Midbrain (tissue), 1 donor: ENCODE measurements at places on chromosomes 7 and 10.

GRCh38 chr10:11853468-11853867, 30.3 kb downstream of the PROSER2 start:
- no peak for DNase-seq

DNA sequence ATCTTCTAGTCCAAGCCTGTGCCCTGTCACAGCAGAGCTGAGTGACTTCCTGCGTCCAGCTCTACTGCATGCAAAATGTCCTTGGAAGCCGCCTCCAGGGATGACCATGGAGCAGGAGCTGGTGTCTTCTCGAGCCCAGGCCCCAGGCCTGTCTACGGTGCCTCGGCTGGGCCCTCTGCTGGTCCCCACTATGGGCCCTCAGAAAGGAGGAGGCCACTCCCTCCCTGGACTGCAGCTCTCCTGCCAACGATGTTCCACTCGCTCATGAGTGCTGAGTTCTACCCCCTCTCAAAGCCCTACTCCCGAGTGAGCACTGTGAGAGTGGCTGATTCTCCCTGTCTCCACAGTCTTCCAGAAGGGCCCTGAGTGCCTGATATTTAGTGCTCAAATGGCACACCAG, 504.9 kb downstream of the PTPRN2 start:
- no peak for DNase-seq

- no peak for DNase-seq
Measured at GRCh38 chr7:155794196-155794595, 18.1 kb downstream of the SHH start.

- no peak for DNase-seq
Measured at GRCh38 chr10:51285601-51286000, 211.3 kb downstream of the PRKG1 start.

DNA sequence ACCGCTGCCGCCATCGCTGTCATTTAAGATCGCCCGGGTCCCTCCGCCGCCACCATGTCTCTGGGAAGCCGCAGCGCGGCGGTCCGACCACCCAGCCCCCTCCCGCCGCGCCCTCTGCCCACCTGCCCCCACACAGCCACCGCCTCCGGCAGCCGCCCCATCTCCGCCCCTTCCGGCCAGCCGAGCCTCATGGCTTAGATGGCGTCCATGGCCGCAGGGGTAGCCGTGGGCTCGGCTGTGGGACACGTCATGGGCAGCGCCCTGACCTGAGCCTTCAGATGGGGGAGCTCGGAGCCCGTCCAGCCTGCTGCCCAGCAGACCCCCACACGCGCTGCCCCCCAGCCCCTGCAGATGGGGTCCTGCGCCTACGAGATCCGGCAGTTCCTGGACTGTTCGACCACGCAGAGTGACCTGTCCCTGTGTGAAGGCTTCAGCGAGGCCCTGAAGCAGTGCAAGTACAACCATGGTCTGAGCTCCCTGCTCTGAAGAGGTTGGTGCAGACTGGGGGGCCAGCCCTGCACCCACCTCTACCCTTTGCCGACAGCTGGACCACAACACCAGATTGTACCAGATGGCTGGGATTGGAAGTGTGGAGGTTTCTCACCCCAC, 38.0 kb upstream of the TARP start:
- peak; percentile 23 for DNase-seq

DNA sequence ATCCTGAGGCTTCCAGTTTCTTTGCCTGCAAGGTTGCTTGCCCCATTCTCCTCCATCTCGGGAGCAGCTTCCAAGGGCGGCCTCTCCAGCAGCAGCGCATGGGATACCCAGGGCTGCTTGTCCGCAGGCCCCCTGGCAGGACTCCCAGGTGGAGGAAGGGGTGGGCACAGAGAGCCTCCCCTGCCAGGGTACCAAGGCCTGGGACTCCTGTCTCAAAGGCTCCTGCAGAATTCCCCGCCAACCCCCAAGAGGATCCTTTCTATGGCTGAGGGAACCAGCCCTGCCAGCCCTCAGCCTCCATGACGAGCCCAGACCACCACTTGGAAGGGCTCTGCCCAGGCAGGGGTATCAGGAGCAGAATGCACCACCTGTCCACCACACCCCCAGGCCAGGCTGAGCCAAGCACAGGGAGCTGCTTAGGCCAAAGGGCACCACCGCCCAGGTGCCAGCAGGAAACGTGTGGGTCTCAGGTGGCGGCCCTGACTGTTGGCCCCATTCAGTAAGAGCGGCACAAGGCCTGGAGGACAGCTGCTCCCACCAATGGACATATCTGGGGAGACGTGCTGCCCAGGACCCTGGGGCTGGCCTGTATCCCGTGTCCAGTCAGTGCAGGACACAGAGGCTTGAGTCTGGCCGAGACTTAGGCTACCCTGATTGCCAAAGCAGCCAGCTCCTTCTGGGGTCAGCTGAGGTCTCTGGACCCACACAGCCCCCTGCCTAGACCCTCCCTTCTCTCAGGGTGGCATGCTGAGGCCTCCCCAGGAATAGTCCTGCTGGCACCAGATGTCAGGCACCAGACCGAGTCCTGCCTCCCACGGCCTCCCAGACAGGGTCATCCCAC, 33.8 kb upstream of the INPP5A start:
- no peak for DNase-seq

DNA sequence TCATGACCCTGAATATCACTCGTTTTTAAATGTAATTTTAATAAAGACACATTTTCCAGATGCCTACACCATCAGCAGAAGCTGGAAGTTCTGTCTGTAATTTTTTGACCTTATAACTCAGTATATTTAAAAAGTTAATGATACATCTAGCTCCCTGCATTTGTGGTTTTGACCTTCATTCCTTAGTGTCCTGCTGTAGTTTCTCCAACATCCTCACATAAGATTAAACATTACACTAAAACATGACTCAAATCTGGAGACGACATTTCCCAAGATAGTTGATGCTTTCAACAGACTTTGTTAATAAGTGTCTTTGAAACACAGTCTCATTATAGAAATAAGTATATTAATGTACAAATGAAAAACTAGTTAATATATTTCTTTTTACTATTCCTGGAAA, 363.1 kb downstream of the POM121L12 start:
- DNase-seq, result no peak

- DNase-seq, result no peak
Measured at GRCh38 chr10:32471232-32471631, 25.3 kb downstream of the CCDC7 start.

- DNase-seq, result no peak
Measured at GRCh38 chr10:133310399-133310755, 1.7 kb downstream of the ZNF511 start.

DNA sequence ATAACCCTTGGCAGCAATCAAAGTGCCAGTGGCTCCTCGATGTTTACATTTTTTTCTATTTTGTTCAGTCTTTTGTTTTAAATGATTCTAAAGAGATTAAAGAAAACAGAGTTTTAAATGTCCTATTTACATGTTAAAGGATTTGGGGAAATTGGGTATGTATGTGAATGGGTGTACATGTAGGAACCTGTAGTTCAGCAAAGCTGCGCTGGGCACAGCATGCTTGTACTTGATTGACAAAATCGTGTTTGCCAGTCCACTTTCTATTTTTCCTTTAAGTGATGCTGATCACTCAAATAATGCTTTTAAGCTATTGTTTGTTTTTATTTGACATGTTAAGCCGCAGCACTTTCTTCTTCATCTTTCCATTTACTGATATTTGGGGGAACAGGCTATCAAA, 40.9 kb downstream of the FHIP2A start:
- no peak for DNase-seq

- no peak for DNase-seq
Measured at GRCh38 chr7:143504215-143504936, 26.7 kb downstream of the TAS2R41 start.

GRCh38 chr10:79189853-79190435, 121.2 kb downstream of the ZMIZ1 start:
- DNase-seq, result no peak

DNA sequence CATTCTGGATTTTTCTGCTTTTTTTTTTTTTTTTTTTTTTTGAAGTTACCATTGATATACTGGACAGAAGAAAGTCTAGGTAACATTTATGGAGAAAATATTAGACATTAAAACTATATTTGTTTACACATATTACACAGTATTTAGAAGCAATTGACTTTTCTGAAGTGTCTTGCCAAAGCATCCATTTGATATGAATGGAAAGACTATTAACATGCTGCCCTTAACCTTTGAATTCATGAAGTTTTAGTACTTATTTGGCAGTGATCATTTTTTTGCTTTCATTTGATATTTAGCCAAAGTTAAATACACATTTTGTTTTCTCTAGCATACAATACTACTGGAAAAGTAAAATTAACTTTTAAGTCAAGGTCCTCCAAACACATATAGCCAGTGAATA, 210.0 kb downstream of the SEMA3A start:
- no peak for DNase-seq

DNA sequence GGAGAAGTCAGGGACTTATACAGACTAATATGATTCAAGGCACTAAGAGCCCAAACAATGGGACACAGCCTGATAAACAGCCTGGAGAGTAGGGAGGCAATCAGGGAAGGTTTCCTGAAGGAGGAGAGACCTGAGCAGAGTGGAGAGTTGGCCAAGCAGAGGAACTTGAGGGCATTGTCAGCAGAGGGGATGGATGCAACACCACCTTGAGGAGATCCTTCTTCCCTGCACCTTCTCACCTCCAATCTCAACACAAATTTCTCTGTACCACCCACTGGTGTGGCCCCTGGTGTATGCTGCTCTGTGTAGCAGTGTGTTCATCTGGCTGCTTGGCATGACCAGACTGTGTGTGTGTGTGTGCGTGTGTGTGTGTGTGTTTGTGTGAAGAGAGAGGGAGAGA, 146.2 kb downstream of the WDR11 start:
- DNase-seq, result no peak

GRCh38 chr7:84060760-84061261, 133.8 kb downstream of the SEMA3A start:
- no peak for DNase-seq

DNA sequence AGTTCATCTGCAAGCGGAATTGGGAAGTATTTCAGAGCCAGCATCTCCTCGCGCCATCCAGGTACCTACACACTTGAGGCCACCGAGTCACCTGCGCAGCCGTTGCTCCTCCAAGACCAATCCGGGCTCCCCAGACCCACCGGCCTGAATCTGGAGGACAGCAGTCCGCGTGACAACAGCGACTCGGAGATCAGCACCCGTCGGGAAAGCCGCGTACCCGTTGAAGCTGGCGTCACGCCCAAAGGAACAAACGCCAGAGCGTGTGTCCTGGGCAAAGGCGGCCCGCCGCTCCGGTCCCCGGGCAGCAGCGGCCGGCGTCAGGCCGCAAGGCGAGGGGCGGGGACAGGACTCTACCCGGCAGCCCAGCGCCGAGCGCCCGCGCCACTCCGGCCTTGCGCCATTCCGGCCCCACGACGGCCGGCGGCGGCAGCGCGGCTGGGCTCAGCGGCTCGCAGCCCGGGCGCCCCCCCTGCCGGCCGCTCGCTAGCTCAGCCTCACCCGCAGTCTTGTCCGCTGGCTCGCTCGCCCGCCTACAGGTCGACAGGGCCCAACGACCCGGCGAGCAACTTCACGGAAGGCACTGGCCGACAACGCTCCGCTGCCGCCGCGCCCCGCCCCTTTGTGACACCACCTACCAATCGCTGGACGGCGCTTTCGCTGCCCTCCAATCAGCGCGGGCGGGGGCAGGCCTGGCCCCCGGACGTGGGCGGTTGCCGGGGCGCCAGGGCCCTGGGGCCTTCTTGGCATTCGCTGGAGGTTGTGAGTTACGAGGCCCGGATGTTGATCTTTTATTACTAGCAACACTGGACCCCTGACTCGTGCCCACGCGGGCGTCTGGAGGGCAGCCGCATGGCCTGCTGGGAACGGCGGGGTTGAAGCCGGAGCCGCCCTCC, at the start of gene ZFAND4:
TSS of gene ZFAND4 (minus strand) at position 592 of the 893 bp plus-strand sequence. CDS start 9,047 bp downstream, outside the sequence.
- DNase-seq, result peak; percentile 95

DNA sequence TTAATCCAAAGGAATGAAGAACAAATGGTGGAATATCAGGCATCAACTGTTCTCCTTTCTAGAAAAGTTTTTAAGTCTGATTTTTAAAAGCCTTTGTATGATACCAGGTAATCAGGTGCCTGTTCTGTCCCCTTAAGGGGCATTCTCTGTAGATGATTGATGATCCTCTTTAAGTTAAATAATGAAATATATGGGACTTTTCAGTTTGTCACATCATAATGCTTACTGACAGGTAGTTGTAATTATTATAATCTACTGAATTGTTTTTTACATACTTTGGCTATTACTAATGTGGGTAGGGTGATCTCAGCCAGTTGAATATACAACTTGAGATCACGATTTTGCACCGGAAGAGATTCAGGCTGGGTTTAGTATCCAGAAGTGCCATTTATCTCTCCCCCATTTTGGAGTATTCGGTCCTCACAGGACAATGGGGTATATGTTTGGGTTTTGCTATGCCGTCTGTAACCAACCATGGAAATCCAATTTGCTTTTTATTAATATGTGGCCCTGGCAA, 330.2 kb downstream of the BICC1 start:
- DNase-seq, result no peak

DNA sequence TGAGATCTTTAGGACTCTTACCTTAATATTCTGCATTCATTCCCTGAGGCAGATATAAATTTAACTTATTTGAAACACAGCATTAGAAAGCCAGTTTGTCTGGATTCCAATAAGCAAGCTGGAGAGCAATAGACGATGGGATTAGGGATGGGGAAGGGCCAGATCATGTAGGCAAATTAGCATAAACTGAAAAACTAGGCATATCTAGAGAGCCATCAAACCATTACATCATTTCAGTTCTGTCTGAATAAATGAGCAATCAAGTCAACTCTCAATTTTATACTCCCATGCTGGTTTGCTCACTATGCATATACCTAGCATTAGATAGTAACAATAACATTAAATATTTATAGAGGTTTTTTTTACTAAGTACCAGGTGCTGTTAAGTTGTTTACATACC, 583.6 kb upstream of the LRRN3 start:
- DNase-seq, result no peak
